Cerebellar nuclear complex (tissue), 1 donor: ENCODE measurements at places on chromosomes 13 and 19.

- DNase-seq, result no peak
Measured at GRCh38 chr19:35703343-35703742, 1.0 kb upstream of the ZBTB32 start.

DNA sequence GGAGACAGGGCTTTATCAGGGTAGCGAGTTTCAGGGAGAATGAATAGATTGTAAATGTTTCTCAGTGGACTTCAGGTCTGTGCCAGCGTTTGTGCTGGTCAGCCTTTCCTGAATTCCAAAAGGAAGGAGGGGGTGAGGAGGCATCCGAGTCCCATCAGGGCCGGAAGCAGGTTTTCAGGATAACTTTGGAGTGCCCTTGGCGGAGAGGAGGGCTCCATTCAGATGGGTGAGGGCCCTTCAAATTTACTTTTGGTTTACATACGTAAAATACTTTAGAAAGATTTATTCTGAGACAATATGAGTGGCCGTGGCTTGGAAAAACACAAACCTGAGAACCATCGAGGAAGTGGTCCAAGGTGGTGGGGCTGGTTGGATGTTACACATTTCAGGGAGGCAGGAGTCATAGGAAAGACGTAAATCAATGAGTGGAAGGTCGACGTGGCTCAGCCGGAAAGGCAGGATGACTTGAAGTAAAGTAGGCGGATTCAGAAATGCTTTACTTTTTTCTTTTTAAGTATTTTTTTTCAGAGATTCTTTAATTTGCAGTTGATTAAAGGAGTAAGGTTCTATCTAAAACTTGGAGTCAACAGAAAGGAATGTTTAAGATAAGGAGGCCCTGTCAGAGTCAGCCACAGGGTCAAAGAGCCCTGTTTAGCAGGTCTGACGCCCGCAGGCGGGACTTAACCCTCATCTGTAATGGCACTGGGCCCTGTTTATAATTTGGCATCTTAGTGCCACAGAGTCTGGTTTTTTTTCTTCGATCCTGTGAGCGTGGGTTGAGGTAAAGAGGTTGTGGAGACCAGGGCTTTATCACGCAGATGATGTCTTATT lies 32.8 kb downstream of the ATP11A start:
- DNase-seq, result no peak

DNA sequence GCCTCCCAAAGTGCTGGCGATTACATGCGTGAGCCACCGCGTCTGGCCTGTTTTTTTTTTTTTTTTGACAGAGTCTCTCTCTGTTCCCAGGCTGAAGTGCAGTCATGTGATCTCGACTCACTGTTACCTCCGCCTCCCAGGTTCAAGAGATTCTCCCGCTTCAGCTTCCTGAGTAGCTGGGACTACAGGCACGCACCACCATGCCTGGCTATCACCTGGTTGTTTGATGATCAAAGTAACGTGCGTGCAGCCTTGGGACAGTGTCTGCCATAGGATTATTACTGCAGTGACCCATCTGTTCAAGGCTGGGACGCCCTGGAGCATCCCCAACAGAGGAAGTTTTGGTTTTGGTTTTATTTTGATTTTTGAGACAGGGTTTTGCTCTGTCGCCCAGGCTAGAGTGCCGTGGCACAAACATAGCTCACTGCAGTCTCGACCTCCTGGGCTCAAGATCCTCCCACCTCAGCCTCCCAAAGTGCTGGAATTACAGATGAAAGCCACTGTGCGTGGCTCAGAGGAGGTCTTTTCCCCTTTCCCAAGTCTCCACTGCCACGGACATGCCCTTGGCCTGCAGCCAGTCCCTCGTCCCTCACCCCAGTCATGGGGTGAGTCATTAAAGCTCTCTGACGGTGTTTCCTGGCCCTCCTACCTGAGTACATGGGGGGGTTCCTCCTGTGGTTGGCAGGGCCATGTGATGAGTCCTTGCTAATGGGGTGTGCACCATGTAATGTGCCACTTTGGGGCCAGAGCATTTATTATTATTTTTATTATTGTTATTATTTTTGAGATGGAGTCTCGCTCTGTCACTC lies 65.6 kb downstream of the IER2 start:
- DNase-seq, result no peak

- no peak for DNase-seq
Measured at GRCh38 chr13:93976528-93976927, 503.0 kb downstream of the DCT start.

DNA sequence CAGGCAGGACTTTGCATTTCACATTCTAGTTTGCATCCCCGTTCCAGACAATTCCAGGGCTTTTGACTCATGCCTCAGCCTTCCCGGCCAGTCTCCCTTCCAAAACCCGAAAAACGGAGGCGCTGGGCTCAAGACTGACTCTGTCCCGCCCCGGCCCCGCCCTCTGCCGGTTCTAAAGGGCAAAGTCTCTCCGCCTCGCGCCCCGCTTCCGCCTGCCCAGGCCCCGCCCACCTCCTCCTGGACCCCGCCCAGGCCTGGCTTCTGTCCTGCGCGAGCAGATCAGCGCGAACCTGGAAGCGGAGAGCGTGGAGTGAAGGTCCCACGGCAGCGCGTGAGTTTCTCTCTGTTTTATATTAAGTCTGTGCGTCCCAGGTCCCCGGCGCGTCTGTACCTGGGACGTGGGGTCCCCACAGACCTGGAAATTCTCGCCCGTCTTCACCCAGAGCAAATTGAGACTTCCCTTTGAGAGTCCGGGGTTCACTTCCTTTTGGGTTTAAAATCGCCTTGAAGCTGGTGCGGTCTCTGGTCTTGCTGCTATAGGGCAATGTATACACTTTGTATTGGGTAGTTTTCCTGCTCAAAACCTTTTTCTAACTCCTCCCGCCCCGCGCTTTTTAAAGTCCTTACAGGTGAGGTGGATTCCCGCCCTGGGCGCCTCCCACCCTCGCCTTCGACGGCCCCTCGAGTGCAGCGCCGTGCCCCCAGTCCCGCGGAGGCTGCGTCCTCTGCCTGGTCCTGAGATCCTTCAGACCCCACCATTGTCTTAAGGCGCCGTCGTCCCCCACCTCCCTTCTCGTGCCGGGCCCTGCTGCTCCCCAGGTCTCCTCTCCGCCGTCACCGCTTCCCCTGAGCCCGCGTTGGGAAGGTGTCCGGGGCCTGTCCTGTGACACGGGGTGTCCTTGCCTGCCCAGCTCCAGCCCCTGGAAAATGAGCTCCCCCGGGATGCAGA lies 31.2 kb downstream of the ZNF701 start:
- DNase-seq, result no peak

DNA sequence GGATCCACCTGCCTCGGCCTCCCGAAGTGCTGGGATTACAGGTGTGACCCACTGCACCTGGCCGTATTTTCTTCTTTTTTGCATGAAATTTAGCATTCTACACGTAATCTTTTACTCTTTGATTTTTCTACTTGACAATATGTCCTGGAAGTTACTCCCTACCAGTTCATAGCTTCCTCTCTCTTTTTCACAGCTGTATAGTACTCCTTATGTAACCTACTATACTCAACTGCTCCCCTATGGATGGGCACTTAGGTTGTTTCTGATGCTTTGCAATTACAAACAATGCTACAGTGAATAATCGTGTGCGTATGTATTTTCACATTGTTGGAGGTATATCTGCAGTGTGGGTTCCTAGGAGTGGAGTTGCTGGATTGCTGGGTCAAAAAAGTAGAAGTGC lies 90.5 kb upstream of the FARP1 start:
- no peak for DNase-seq

- DNase-seq, result no peak
Measured at GRCh38 chr13:102902789-102903347, 57.0 kb downstream of the ERCC5 start.

- DNase-seq, result no peak
Measured at GRCh38 chr13:73025217-73026012, 33.4 kb upstream of the KLF5 start.

- no peak for DNase-seq
Measured at GRCh38 chr13:96781141-96781540, 213.1 kb downstream of the OXGR1 start.
